ENCODE measurements at places on chromosomes 3 and 15.

- no peak for DNase-seq
Observed at GRCh38 chr15:64090527-64090926, 3.1 kb downstream of the CIAO2A start.

DNA sequence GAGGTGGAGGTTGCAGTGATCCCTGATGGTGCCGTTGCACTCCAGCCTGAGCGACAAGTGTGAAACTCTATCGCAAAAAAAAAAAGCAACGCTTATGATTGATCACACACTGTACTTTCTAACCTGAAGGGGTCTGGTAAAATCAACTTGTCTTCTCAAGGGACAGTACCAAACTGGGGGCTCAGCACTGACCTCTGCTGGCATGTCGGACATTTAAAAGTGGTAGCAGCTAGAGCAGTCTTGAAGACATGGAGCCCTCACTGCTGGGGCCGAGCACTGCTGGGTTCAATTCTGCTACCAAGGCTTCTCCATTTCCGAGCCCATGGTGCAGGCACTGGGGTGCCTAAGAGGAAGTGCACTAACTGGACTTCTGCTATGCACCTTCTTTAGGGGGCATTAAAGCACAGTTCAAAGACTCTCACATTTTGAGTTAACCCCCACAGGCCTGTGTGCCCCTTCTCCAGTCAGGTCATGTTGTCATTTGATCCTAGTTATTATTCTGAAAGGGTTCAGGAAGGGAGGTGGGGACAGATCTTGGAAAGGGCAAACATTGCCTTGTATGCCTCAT lies 26.4 kb upstream of the LAMP3 start:
- no peak for DNase-seq

DNA sequence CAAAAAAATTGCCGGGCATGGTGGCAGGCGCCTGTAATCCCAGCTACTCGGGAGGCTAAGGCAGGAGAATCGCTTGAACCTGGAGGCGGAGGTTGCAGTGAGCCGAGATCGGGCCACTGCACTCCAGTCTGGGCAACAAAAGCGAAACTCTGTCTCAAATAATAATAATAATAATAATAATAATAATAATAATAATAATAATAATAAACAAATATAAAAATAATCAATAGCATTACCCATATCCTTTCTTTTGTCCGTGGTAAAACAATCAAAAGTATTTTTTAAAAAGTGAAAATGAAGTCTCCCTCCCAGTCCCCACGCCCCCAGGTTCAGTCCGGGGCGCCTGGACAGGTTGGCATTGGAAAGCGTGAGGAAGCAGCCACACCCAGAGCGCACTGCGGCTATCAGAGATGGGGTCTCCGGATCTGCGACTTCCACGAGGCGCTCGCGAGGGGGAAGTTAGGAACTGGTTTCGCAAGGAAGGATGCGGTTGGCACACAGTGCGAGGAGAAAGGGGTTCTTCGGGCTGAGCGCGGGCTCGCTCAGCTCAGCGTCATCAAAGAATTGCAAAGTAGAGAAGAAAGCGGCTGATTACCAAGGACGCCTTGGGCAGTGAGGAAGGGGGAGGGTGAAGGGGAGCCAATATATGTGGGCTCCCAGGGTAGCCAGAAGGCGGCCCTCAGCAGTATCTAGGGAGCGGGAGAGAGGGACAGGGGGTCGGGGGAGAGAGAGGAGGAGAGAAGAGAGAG lies 69.5 kb upstream of the EPHB3 start:
- DNase-seq = no peak

GRCh38 chr3:49554633-49555265 lies 472 bp downstream of the BSN start:
- peak; percentile 40 for DNase-seq

DNA sequence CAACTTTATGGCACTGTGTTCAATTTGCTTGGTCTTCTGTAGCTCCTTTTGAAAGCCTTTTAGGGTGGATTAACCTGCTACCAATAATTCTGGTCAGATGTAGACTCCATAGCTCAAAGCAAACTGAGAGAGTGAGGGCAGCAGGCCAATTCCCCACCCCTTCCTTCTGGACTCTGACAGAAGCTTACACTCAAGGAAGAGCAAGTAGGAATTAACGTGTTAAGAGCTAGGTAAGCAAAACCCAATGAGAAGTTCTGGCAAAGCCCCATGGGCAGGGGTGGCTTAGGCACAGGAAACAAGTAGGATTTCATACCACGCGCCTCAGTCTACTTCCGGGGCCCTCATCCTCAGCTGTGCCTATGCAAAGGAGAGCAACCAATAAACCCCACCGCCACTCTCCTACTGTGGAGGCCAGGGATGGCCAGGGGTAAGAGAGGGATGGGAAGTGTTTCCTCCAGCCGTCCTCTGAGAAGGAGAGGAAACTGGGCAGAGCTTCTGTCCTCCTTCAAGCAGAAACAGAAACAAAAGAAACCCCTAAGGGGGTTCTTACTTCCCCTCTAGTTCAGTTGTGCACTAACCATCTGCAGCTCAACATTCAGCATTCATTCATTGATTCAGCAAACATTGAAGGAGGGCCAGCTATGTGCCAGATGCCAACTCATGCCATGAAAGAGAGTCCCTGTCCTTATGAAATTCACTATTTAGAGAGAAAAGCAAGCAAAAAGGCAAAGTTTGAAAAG lies 12.6 kb downstream of the CCR5 start:
- no peak for DNase-seq

DNA sequence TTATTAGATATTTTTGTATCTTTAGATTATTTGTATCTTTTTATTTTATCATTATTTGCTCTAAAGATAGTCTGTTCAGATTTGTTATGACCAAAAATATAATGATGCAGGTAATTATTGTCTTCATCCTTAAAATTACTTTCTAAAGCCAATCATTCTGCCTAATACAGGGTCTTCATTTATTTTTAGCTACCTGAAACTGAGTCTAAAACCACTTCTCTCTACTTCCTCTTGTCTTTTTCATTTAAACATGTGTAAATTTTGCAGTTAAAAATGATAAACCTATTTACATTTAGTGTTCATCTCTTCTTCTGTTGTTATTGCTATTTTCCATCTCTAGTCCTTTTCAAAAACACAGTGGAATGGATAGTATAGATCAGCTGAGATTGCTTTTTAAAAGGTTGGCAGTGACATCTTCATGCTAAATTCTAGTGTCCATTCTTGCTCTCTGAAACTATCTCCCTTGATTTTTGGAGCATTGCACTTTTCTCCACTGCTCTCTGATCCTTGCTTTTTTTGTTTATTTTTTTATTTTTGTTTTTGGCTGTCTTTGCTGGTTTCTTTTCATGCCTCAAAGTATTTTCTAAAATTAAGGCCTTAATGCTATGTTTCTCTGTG lies 91.8 kb downstream of the UBE2E2 start:
- no peak for DNase-seq

- DNase-seq = no peak
Observed at GRCh38 chr3:108342837-108343486, 46.6 kb downstream of the HHLA2 start.

- DNase-seq = no peak
Observed at GRCh38 chr3:58270485-58270884, 32.9 kb downstream of the ABHD6 start.

DNA sequence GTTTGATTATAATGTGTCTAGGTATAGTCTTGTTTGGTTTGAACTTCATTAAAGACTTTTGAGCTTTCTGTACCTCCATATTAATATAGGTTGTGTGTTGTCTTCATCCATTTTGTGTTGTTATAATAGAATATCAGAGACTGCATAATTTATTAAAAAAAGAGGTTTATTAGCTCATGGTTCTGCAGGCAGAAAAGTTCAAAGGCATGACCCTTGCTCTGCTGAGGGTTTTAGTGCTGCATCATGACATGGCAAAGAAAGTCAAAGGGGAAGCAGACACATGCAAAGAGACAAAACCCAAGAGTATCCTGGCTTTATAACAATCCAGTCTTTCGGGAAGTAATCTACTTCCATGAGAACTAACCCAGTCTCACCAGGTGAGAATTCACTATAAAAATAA lies 358.2 kb downstream of the EDEM1 start:
- no peak for DNase-seq

GRCh38 chr3:4409415-4409814 lies 57.7 kb downstream of the SUMF1 start:
- no peak for DNase-seq

DNA sequence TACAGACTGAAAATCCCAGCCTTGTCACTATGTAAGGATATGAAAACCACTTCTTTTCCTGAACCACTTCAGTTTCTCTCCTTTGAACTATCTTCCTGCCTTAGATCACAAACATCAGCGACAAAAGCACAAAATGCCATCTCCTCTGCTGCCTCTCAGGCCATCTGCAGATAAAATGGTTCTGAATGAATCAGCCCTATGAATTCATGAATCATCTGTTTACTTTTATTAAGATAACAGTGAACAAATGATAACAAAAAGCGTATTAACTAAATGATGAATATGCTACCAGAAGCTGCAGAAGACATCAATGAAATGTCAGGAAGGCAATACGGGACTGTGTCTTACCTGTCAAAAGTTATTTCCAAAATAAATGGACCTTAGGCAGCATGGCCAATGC lies 928.1 kb downstream of the ROBO1 start:
- DNase-seq = no peak

DNA sequence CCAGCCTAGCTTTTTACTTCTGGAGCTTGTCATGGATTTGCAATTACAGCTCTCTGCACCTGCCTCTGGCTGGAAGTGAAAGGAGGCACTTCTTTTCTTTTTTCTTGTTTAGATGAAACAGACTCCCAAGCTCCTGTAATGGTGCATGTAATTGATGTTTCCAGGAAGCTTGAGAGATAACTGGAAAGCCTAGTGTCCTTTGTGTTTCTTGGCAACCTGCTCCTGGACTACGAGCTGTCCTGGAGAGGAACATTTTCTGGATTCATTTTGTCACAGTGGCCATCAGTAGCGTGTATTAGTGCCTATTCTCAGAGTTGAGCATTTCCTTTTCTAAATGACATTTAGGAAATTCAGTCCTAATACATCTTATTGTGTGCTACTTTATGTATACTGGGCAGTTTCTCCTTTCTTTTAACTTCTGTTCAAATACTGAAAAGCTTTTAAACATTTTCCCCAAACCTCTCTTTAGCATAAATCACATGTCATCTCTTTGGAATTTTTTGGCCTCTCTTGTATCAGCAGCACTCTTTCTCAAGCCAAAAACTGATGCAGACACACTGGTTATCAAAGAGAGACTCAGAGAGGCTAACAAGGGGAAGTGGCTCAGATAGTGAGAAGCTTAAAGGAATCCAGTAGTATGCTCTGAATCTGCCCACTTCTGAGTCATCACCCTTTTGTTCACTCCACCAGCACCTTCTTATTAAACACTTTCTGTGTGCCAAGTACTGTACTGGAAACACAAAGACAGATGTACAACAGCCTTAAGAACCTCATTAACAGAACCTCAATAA lies 62.6 kb upstream of the SLC2A2 start:
- no peak for DNase-seq

- DNase-seq = no peak
Observed at GRCh38 chr15:63930034-63930433, 96.3 kb upstream of the HERC1 start.

Measured in T follicular helper cell (primary cell).